Naive B cell (primary cell): ENCODE measurements at places on chromosomes 3 and 15.

- H3K27ac ChIP-seq, result peak overlapping the region; percentile 78
- H3K27me3 ChIP-seq, result no peaks in the 10 kb centered on the region
- DNase-seq, result no peak
- H3K36me3 ChIP-seq, result peaks cover 10% of the 10 kb centered on the region
- no peak overlapping the region for H3K4me3 ChIP-seq
- peaks cover 13% of the 10 kb centered on the region for H3K4me1 ChIP-seq
Observed at GRCh38 chr3:143450632-143451031, 331.1 kb downstream of the CHST2 start.

DNA sequence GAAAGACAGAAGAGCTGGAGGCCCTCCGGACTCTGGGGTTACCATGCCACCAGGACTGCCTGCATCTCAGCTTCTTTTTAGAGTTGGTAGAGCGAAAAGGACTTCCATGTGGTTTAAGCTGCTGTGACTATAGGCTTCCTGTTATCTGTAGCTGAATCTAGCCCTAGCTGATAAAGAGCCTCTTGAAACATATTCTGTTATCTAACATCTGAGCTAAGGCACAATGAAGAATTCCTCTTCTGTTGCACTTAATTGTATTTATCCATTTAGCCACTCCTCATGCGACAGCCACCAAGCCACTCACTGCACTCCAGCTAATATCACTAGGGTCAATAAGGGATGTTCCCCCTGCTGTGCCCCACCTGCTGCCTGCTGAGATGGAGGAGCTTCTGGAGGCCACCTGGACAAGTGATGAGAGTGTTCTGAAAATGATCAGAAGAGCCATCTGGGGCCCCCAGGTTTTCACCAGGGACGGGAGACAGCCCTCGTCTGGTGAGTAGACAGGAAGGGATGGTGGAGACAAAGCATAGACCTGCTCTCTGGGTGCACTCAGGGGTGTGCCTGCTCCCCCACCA is 94.6 kb upstream of the PLXNA1 start:
- peaks cover 4% of the 10 kb centered on the region for H3K36me3 ChIP-seq
- H3K27ac ChIP-seq, result no peak overlapping the region
- H3K4me3 ChIP-seq, result no peak overlapping the region

- no peaks in the 10 kb centered on the region for H3K36me3 ChIP-seq
- no peak for DNase-seq
- no peak overlapping the region for H3K27ac ChIP-seq
- H3K27me3 ChIP-seq, result peaks cover 27% of the 10 kb centered on the region
- H3K4me1 ChIP-seq, result peaks cover 3% of the 10 kb centered on the region
- no peak overlapping the region for H3K4me3 ChIP-seq
Observed at GRCh38 chr3:129599607-129600006, 6.9 kb downstream of the PLXND1 start.

GRCh38 chr3:13346481-13347389 is 73.4 kb downstream of the NUP210 start:
- H3K27me3 ChIP-seq, result no peaks in the 10 kb centered on the region
- H3K27ac ChIP-seq, result peak overlapping the region; percentile 41
- H3K4me3 ChIP-seq, result no peak overlapping the region
- DNase-seq, result peak; percentile 12

GRCh38 chr3:53083521-53083920 is 37.6 kb upstream of the SFMBT1 start:
- no peak overlapping the region for H3K4me3 ChIP-seq
- H3K4me1 ChIP-seq, result no peaks in the 10 kb centered on the region
- H3K27me3 ChIP-seq, result no peaks in the 10 kb centered on the region
- H3K36me3 ChIP-seq, result no peaks in the 10 kb centered on the region
- no peak overlapping the region for H3K27ac ChIP-seq

- H3K36me3 ChIP-seq, result peaks cover 40% of the 10 kb centered on the region
- H3K4me1 ChIP-seq, result peaks cover 9% of the 10 kb centered on the region
- no peak overlapping the region for H3K4me3 ChIP-seq
- no peaks in the 10 kb centered on the region for H3K27me3 ChIP-seq
Observed at GRCh38 chr15:90465140-90465929, 64.4 kb upstream of the CRTC3 start.

- no peaks in the 10 kb centered on the region for H3K36me3 ChIP-seq
- no peak overlapping the region for H3K27ac ChIP-seq
- H3K27me3 ChIP-seq, result no peaks in the 10 kb centered on the region
- no peak for DNase-seq
Observed at GRCh38 chr15:89087161-89087829, 961 bp upstream of the ABHD2 start.

DNA sequence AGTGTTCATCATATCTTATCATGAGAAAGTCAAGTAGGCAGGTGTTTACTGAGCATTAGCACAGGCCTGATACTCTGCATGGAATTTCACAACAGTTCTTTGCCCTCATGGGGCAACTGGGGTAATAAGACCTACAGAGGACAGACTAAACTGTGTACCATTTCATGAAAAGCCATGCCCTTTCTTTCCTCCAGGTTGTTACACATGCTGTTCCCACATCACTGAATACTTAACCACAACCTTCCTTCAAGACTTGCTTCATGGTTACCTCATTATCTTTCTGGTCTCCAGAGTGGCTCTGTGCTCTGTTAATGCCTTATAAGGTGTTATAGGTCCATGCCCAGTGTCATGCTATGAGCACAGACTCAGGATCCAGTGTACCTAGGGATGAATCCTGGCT is 28.2 kb upstream of the RSL24D1 start:
- peak overlapping the region; percentile 91 for H3K27ac ChIP-seq
- H3K27me3 ChIP-seq, result no peaks in the 10 kb centered on the region
- peaks cover 57% of the 10 kb centered on the region for H3K4me1 ChIP-seq
- DNase-seq, result peak; percentile 21

DNA sequence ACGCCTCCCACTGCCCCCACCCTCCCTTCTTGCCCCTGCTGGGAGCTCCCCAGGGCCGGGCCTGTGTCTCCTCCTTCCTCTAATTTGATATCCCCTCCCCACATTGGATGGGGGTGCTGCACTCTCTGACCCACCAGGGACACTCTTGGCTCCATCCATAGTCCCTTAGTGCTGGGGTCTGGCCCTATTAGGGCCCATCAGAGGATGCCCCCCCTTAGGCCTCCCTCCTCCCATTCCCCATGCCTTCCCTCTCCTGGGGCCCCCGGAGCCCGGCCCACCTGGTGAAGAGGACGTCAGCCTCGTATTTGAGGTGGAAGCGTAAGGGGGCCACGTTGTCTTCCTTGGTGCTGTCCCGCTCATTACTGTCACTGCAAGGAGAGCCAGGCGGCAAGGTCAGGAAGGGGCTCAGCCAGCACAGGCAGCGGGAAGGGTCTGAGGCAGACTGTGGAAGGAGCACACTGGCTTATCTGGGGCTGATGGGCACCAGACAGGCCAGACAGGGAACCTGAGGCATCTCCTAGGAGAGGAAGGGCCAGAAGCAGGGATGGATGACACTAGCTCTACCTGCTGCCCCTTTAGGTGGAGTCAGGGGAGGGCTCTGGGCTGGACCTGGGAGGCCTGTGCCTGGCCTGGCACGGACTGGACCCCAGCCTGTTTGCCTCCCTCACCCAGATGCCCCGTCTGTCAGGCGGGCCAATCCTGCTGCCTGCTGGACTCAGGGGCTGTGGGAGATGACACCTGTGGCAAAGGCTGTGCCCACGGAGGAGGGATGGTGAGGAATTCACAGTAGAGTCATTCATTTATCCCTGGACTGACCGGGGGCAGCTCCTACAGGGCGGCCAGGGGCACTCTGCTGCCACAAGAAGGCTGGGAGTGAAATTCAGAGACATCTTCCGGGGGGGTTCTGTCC is 36.2 kb downstream of the FEM1B start:
- DNase-seq, result no peak
- no peaks in the 10 kb centered on the region for H3K36me3 ChIP-seq
- H3K4me3 ChIP-seq, result no peak overlapping the region
- no peaks in the 10 kb centered on the region for H3K4me1 ChIP-seq
- H3K27ac ChIP-seq, result peak overlapping the region; percentile 19

- peaks cover 12% of the 10 kb centered on the region for H3K27me3 ChIP-seq
- H3K4me1 ChIP-seq, result no peaks in the 10 kb centered on the region
- H3K4me3 ChIP-seq, result no peak overlapping the region
- H3K36me3 ChIP-seq, result no peaks in the 10 kb centered on the region
- no peak for DNase-seq
- no peak overlapping the region for H3K27ac ChIP-seq
Observed at GRCh38 chr15:92473756-92474155, 80.1 kb downstream of the ST8SIA2 start.

DNA sequence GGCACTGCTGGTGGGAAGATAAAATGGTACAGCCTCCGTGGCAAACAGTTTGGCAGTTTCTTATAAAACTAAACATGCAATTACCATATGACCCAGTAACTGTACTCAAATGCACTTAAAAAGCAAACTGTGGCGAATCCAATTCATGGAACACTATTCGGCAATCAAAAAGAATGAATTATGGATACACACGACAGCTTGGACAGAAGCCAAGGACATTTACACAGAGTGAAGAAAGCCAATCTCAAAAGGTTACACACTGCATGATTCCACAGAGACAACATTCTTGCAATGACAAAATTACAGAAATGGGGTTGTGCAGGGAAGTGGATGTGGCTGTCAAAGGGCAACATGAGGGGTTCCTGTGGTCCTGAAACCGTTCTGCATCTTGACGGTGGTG is 122.1 kb upstream of the IQSEC1 start:
- H3K27ac ChIP-seq, result no peak overlapping the region
- DNase-seq, result no peak
- H3K4me3 ChIP-seq, result no peak overlapping the region
- peaks cover 36% of the 10 kb centered on the region for H3K4me1 ChIP-seq

DNA sequence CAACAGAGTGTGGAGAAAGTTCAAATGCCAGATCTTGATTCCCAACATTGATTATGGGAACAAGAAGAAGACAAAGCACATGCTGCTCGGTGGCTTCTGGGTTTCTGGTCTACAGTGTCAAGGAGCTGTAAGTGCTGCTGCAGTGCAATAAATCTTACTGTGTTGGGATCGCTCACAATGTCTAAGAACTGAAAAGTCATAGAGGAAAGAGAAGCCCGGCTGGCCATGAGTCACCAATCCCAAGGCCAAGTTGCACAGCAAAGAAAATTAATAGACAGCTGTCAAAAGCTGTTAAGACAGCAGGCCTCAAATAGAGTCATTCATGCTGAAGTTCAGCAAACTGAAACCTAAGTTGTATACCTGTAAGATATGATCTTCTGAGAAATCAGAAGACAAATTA is 33.2 kb upstream of the SPPL2A start:
- no peak for DNase-seq
- no peaks in the 10 kb centered on the region for H3K36me3 ChIP-seq
- H3K4me1 ChIP-seq, result no peaks in the 10 kb centered on the region
- H3K4me3 ChIP-seq, result no peak overlapping the region
- peak overlapping the region; percentile 70 for H3K27ac ChIP-seq

DNA sequence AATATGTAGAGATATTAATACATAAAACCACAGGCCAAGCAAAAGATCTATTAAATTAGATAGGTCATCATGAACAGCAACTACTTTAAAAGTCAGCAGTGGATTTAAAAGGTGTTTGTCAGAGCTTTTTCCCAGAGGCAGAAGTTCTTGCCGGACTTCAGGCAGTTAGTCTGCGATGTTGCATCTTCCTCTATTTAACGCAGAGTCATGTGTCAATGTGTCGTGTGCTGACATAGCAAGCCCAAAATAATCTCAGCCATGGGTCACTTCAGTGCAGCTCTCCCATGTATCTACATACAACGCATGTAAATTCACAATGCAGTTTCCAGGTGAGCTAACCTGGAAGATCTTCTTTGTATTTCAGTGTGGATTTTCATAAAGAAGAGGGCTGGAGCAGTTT is 8.0 kb upstream of the TMEM212 start:
- no peaks in the 10 kb centered on the region for H3K27me3 ChIP-seq
- H3K36me3 ChIP-seq, result no peaks in the 10 kb centered on the region
- no peak overlapping the region for H3K27ac ChIP-seq
- H3K4me3 ChIP-seq, result no peak overlapping the region

- no peak overlapping the region for H3K27ac ChIP-seq
- DNase-seq, result no peak
- H3K27me3 ChIP-seq, result no peaks in the 10 kb centered on the region
- H3K36me3 ChIP-seq, result no peaks in the 10 kb centered on the region
- no peaks in the 10 kb centered on the region for H3K4me1 ChIP-seq
Observed at GRCh38 chr15:39482459-39482858, 98.4 kb upstream of the THBS1 start.

GRCh38 chr3:8987645-8988383 is 24.5 kb upstream of the RAD18 start:
- DNase-seq, result peak; percentile 16
- no peak overlapping the region for H3K4me3 ChIP-seq
- H3K27me3 ChIP-seq, result no peaks in the 10 kb centered on the region
- H3K36me3 ChIP-seq, result no peaks in the 10 kb centered on the region

DNA sequence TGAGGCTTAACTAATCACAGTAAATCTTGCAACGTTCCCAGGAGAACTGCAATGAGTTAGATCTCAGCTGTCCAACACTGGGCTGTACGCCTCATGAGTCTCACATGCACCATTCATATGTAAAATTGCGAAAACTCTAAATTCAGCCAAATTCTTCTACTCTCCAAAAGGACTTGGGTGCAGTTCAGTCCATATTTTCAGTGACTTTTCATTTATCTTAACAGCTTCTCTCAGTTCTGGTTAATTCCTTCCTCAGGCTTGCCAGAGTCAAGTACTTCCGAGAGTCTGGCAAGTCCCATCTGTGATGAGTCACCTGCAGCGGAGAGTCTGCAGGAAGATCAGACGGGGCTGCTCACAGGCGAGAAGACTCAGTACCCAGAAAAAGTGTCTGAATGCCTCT is 11.5 kb downstream of the CCDC80 start:
- no peak for DNase-seq
- H3K27ac ChIP-seq, result no peak overlapping the region
- no peak overlapping the region for H3K4me3 ChIP-seq

- H3K4me1 ChIP-seq, result peaks cover 1% of the 10 kb centered on the region
- peaks cover 12% of the 10 kb centered on the region for H3K36me3 ChIP-seq
- DNase-seq, result no peak
Observed at GRCh38 chr3:114879059-114880031, 267.7 kb downstream of the ZBTB20 start.

- H3K27me3 ChIP-seq, result no peaks in the 10 kb centered on the region
- peaks cover 3% of the 10 kb centered on the region for H3K36me3 ChIP-seq
- no peak overlapping the region for H3K27ac ChIP-seq
Observed at GRCh38 chr3:59142556-59142955, 92.7 kb upstream of the CFAP20DC start.

DNA sequence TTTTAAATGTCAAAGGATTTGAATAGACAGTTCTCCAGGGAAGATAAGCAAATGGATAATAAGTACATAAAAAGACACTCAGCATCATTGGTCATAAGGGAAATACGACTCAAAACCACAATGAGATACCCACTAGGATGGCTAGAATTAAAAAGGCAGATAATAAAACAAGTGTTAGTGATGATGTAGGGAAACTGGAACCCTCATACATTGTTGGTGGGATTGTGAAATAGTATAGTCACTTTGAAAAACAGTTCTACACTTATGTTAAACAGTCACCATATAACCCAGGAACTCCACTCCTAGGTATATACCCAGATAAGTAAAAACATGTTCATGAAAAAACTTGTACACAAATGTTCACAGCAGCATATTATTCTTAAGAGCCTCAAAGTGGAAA is 72.5 kb downstream of the GPR156 start:
- H3K4me1 ChIP-seq, result no peaks in the 10 kb centered on the region
- no peaks in the 10 kb centered on the region for H3K36me3 ChIP-seq
- H3K27ac ChIP-seq, result no peak overlapping the region
